ENCODE measurements at places on chromosomes 3 and 15.

- H3K4me1 ChIP-seq: no peaks in the 10 kb centered on the region
- DNase-seq: no peak
- peaks cover 19% of the 10 kb centered on the region for H3K36me3 ChIP-seq
- H3K4me3 ChIP-seq: no peak overlapping the region
- peaks cover 4% of the 10 kb centered on the region for H3K27me3 ChIP-seq
- no peak overlapping the region for H3K27ac ChIP-seq
Observed at GRCh38 chr3:128155616-128156360, 2.5 kb downstream of the EEFSEC start.

DNA sequence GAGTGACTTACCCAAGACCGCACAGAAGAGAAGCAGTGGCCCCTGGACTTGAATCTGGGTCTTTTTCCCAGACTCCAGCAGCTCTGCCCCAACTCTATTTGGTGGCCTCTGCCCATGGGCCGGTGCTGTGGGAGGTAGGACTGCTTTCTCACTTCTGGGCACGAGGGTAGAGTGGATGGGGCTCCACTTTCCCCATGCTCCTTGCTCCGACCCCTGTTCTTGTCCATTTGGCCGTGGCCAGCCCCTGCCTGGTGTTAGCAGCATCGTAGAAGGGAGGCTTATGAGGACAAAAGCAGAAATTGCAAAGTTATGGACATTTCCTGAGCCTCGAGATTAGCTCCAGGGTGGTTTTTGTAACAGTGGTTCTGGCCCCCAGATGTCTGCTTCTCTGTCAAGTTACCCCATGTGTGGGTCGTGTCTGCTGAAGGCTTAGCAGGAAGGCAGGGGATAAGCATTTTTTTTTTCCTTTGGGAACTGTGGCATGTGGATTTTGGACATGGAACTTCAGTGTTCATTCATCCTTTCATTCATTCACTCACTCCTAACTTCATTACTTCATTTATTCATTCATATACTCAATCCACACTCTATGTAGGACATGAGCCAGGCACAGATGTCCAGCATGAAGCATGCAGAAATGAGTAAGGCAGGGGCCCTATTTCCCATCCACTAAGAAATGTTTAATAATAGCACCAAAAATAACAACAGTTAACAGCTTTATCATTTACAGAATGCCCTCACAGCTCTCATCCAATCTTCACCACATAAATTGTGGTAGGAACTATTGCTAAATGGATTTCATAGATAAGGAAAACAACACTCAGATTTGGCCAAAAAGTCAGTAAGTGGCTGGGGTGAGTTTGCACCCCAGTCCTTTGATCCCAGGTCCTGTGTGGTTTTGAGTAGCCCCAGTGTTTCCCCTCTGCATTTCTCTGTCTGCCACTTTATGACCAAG lies 180.5 kb downstream of the OPA1 start:
- no peak overlapping the region for H3K4me3 ChIP-seq
- H3K36me3 ChIP-seq: no peaks in the 10 kb centered on the region
- H3K27ac ChIP-seq: no peak overlapping the region
- peaks cover 13% of the 10 kb centered on the region for H3K4me1 ChIP-seq

- H3K4me3 ChIP-seq: peak overlapping the region; percentile 90
- H3K4me1 ChIP-seq: peaks cover 10% of the 10 kb centered on the region
- no peak for DNase-seq
- H3K36me3 ChIP-seq: peaks cover 3% of the 10 kb centered on the region
- no peaks in the 10 kb centered on the region for H3K27me3 ChIP-seq
Observed at GRCh38 chr15:63276342-63277037, 915 bp upstream of the APH1B start.

DNA sequence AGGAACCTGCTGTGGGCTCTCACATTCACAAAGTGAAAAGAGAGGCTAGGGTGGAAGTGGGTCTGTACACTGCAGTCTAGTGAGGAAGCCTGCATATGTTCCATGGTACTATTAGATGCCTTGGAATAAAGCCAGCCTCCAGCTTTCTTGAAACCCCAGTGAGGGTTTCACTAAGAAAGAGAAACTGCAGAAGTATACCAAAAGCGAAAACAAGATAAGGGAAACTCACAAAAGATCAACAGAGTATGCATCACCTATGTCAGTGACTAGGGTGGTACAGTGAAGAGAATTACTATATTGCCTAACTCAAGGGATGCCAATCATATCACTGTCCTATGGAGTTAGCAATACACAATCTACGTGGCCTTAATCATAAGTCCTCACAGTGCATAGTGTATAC lies 212.5 kb upstream of the GADL1 start:
- H3K27me3 ChIP-seq: no peaks in the 10 kb centered on the region
- H3K36me3 ChIP-seq: no peaks in the 10 kb centered on the region
- DNase-seq: no peak
- H3K27ac ChIP-seq: no peak overlapping the region

DNA sequence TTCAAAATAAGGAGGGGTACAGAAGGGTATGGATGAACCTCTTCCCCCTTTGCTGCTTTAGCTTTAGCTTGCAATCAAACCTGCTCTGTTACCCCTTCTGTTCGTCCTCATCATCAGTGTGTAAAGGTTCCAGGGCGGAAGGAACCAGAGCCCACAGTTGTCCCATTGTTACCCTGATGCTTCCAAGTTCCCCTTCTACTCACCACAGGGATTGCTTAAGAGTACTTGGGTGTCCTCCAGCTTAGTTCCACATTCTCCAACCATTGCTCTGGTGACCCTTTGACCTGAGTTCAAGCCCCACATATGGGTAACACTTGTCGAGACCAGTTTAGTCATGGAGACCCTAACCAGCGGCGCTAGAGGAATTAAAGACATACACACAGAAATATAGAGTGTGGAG lies 1080.1 kb upstream of the ALCAM start:
- no peak overlapping the region for H3K27ac ChIP-seq
- peaks cover 3% of the 10 kb centered on the region for H3K27me3 ChIP-seq
- H3K4me3 ChIP-seq: no peak overlapping the region
- no peaks in the 10 kb centered on the region for H3K4me1 ChIP-seq

DNA sequence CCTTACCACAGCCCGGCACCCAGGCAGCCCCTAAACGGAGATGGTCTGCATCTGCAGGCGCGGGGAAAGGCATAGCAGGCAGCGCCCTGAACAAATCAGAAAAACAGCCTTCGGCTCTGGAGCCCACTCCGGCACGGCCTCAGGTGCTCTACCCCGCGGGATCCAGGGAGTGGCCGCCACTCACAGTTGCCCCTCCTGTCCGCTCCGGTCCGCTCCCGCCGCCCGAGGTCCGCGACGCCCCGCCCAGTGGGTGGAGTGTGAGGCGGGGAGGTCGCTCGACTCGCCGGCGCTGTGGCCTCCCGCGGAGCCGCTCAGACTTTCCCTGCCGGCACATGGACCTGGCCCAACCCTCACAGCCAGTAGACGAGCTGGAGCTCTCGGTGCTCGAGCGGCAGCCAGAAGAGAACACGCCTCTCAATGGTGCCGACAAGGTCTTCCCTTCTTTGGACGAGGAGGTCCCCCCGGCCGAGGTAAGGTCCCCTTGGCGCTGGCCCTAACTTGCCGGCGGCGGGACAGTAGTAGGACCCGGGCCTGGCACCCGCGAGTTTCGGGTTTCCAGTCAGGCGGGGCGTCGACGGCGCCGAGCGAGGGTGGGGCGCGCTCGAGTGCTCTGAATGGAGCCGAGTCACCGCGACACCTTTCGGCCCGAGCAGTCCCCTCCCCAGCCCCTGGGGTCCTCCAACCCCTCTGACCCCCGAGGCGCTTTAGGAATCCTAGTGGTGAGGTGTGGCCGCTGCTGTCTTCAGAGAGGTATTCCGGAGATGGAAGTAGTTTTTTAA lies at the start of gene C3orf52:
Gene C3orf52, plus strand, starts transcription at position 314 of the 779 bp plus-strand sequence. Its CDS starts 19 bp downstream, at position 333.
- peaks cover 4% of the 10 kb centered on the region for H3K36me3 ChIP-seq
- peaks cover 9% of the 10 kb centered on the region for H3K27me3 ChIP-seq
- peak within 1 kb of the TSS; percentile 94 for H3K4me3 ChIP-seq
- H3K4me1 ChIP-seq: peaks cover 30% of the 10 kb centered on the region
- peak; percentile 81 for DNase-seq

GRCh38 chr3:70539908-70540307 lies 227.5 kb upstream of the MDFIC2 start:
- no peak for DNase-seq
- H3K27me3 ChIP-seq: no peaks in the 10 kb centered on the region
- no peaks in the 10 kb centered on the region for H3K36me3 ChIP-seq
- H3K27ac ChIP-seq: no peak overlapping the region
- no peaks in the 10 kb centered on the region for H3K4me1 ChIP-seq
- no peak overlapping the region for H3K4me3 ChIP-seq

- no peak for DNase-seq
- H3K4me1 ChIP-seq: no peaks in the 10 kb centered on the region
- no peak overlapping the region for H3K27ac ChIP-seq
- H3K36me3 ChIP-seq: no peaks in the 10 kb centered on the region
- H3K27me3 ChIP-seq: no peaks in the 10 kb centered on the region
Observed at GRCh38 chr3:57699591-57699990, 6.7 kb upstream of the DENND6A start.

- peaks cover 2% of the 10 kb centered on the region for H3K4me1 ChIP-seq
- no peaks in the 10 kb centered on the region for H3K27me3 ChIP-seq
Observed at GRCh38 chr3:178182337-178182779, 353.9 kb upstream of the KCNMB2 start.

DNA sequence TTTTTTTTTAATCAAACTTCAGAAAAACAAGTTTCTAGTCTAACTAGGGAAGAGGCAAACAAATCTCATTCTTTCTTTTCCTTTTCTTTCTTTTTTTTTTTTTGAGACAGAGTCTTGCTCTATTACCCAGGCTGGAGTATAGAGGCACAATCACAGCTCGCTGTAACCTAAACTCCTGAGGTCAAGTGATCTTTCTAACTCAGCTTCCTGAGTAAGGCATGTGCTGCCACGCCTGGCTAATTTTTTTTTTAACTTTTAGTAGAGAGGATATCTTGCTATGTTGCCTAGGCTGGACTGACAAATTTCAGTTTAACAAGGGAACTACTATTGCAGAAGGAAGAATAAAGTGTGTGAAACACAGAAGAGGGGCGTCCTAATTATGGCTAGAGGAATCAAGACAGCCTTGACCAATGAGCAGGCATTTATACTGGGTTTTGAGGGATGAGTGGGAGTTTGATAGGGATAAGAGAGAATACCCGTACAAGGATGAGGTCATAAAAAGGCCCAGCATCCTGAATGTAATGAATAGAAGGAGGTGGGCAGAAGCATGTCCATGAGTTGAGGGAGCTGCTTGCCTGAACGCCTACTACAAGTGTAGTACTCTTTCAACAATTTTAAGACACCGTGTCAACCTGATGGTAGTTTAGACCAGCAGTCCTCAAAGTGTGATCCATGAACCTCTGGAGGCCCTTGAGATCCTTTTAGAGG lies 6.7 kb upstream of the ZFAND6 start:
- no peak overlapping the region for H3K4me3 ChIP-seq
- H3K4me1 ChIP-seq: no peaks in the 10 kb centered on the region
- no peaks in the 10 kb centered on the region for H3K27me3 ChIP-seq
- no peak overlapping the region for H3K27ac ChIP-seq
- no peak for DNase-seq

- DNase-seq: no peak
- H3K36me3 ChIP-seq: no peaks in the 10 kb centered on the region
- H3K4me3 ChIP-seq: no peak overlapping the region
- no peaks in the 10 kb centered on the region for H3K27me3 ChIP-seq
- H3K4me1 ChIP-seq: no peaks in the 10 kb centered on the region
- H3K27ac ChIP-seq: no peak overlapping the region
Observed at GRCh38 chr15:25346371-25346770, 92.5 kb downstream of the UBE3A start.

- no peaks in the 10 kb centered on the region for H3K4me1 ChIP-seq
- H3K36me3 ChIP-seq: no peaks in the 10 kb centered on the region
- H3K4me3 ChIP-seq: no peak overlapping the region
- peak; percentile 62 for DNase-seq
- no peak overlapping the region for H3K27ac ChIP-seq
Observed at GRCh38 chr15:93035953-93036810, 52.8 kb downstream of the RGMA start.

- H3K4me1 ChIP-seq: no peaks in the 10 kb centered on the region
- H3K4me3 ChIP-seq: no peak overlapping the region
- no peaks in the 10 kb centered on the region for H3K36me3 ChIP-seq
- no peak for DNase-seq
Observed at GRCh38 chr3:110625201-110625747, 446.3 kb upstream of the NECTIN3 start.

- H3K27me3 ChIP-seq: no peaks in the 10 kb centered on the region
- H3K4me3 ChIP-seq: peak overlapping the region; percentile 82
- H3K4me1 ChIP-seq: peaks cover 22% of the 10 kb centered on the region
- no peaks in the 10 kb centered on the region for H3K36me3 ChIP-seq
Observed at GRCh38 chr3:192155194-192155593, 572.1 kb downstream of the FGF12 start.

DNA sequence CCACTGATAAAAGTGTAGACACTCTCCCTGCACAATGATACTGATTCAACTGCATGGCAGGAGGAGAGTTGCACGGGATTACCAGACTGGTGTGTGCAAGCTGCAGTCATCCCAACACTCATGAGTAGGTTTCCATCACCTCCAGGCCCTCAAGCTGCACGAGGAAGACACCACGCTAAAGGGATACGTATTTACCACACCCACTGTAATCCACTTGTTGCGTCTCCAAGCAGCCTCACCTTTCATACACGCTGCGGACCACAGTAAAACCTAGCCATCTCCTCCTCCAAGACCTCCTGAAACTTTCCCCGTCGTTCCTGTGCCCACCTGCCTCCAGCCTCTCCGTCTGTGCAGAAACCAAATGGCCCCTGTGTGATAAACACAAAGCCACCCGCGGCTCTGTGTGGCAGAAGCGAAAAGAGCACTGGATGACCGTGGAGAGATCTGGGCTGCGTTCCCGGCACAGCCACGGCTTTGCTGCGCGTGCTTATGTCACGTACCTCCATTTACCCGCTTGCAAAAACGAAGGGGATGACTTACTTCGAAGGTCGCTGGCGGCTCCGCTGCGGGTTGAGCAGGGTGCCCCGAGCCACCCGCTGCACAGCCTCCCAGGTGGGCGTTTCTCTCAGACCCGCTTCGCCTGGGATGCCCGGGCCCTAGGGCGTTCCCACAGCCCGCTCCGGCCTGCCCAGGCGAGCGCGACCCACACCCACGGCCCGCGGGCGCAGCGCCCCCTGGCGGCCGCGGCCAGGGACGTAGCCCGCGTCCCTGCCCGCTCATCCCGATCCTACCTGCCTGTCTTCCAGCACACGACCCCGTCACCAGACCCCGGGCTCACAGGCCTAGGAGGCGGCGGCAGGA lies 643 bp downstream of the ABCC5 start:
- H3K4me1 ChIP-seq: peaks cover 21% of the 10 kb centered on the region
- peaks cover 9% of the 10 kb centered on the region for H3K36me3 ChIP-seq
- DNase-seq: peak; percentile 72
- H3K27ac ChIP-seq: no peak overlapping the region
- H3K27me3 ChIP-seq: peaks cover 9% of the 10 kb centered on the region

- peaks cover 3% of the 10 kb centered on the region for H3K4me1 ChIP-seq
- no peak for DNase-seq
- H3K4me3 ChIP-seq: no peak overlapping the region
- no peaks in the 10 kb centered on the region for H3K27me3 ChIP-seq
- H3K27ac ChIP-seq: no peak overlapping the region
- peaks cover 3% of the 10 kb centered on the region for H3K36me3 ChIP-seq
Observed at GRCh38 chr15:35184646-35185045, 99.6 kb upstream of the NANOGP8 start.

- DNase-seq: no peak
- H3K27me3 ChIP-seq: peaks cover 6% of the 10 kb centered on the region
Observed at GRCh38 chr3:30518181-30518864, 88.1 kb upstream of the TGFBR2 start.

All from endothelial cell (in vitro differentiated cells).